ENCODE measurements at places on chromosomes 3 and 15. TPM values are rescaled to one million over a fixed set of nuclear protein-coding genes. Genes with fewer than 3 reads are reported as not detected.

- no peak overlapping the region for H3K27ac ChIP-seq
- DNase-seq, result no peak
- H3K36me3 ChIP-seq, result no peaks in the 10 kb centered on the region
- H3K4me1 ChIP-seq, result peaks cover 4% of the 10 kb centered on the region
- no peak overlapping the region for H3K4me3 ChIP-seq
These were observed 84.0 kb downstream of the DIPK2A start for GRCh38 chr3:144055604-144056003.

The CADM2 gene
- not detected for polyA plus RNA-seq

- no peak for DNase-seq
- H3K4me3 ChIP-seq, result no peak overlapping the region
- H3K36me3 ChIP-seq, result no peaks in the 10 kb centered on the region
These were observed 45.0 kb downstream of the LSM3 start for GRCh38 chr3:14223595-14223994.

- no peaks in the 10 kb centered on the region for H3K36me3 ChIP-seq
- no peak overlapping the region for H3K4me3 ChIP-seq
- H3K27me3 ChIP-seq, result peaks cover 3% of the 10 kb centered on the region
- no peak for DNase-seq
- H3K27ac ChIP-seq, result no peak overlapping the region
These were observed 17.2 kb upstream of the CRABP1 start for GRCh38 chr15:78322724-78323521.

DNA sequence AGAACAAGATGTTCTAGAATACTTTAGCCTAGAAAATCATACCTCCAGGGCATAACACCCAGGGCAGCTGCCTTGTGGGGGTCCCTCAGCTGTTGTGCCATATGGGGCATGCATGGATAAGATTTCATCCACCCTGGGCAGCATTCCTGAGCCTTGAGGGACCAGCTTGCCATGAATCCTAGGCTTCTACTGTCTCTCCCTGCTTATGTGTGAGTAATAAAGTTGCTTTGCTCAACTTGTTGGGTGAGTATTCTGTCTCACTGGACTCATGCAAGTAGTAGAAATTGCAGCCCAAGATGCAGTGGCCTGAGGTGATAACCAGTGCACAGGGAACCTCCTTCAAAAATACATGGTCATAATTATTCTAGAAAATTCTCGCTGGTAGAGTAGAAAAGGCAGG lies 52.1 kb upstream of the EPHB1 start:
- DNase-seq, result no peak
- no peaks in the 10 kb centered on the region for H3K36me3 ChIP-seq
- H3K4me1 ChIP-seq, result no peaks in the 10 kb centered on the region
- H3K27me3 ChIP-seq, result peaks cover 2% of the 10 kb centered on the region
- no peak overlapping the region for H3K27ac ChIP-seq
